ENCODE measurements at places on chromosomes 1 and 21.

DNA sequence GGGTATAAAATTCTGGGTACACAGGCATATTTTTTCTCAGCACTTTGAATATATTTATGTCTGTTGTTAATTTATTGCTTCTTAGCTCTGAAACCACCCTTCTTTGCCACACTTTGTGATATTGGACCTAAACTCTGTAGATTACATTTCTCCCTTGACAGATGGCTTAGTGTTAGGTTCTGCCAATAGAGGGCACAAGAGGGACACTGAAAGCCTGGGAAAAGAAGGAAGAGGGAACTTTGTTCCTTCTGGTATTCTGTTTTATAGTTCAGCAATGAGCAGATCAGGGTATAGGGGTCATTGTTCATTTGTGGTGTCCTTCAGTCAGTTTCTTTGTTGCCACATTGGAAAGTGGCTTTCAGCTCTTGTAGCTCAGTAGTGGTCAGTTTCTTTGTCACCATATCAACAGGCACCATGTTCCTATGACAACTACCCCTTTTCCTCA lies 423.5 kb upstream of the PROX1 start:
- DNase-seq: no peak

DNA sequence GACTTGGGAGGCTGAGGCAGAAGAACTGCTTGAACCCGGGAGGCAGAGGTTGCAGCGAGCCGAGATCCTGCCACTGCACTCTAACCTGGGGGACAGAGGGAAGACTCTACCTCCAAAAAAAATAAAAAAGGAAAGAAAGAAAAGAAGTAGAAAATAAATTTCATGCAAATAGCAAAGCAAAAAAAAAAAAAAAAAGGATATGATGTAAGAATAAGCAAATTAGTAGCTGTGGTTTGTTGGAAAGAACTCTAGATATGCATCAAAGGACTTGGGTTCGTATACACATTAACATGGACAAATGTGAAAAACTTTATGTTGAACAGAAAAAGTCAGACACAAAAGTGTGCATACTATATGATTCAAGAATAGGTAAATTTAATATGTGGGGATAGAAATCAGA lies 11.9 kb downstream of the WASF2 start:
- no peak for DNase-seq

DNA sequence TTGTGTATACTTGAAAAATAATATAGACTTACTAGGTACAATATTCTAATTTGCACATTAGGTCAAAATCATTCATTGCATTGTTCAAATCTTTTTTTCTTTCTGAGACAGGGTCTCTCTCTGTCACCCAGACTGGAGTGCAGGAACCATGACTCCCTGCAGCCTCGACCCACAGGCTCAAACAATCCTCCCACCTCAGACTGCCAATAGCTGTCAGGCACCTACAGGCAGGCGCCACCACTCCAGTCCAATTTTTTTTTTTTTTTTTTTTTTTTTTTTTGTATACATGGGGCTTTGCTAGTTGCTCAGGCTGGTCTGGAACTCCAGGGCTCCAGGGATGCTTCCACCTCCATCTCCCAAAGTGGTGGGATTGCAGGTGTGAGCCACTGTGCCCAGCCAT lies 656.9 kb downstream of the KCNT2 start:
- no peak for DNase-seq

- DNase-seq: no peak
These were observed 138.7 kb upstream of the SLC45A1 start for GRCh38 chr1:8179132-8179793.

- DNase-seq: no peak
These were observed 20.7 kb upstream of the LGALS8 start for GRCh38 chr1:236502972-236503639.

DNA sequence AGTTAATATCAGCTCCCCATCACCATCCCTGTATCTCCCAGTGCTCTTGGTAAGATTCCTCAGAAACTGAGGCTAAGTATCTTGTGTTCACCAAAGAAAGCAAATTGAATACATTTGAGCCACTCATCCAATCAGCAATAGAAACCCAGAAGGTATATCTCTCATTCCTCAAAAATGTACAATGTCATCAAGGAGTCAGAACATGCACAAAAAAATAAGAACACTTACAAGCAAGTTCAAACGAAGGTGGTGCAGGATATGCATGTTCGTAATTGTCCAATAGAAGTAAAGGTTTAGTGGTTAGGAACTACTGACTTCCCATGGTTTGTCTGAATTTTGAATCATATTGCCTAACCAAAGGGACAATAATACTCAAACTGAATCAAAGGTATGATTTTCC lies 24.3 kb downstream of the RXRG start:
- DNase-seq: no peak

DNA sequence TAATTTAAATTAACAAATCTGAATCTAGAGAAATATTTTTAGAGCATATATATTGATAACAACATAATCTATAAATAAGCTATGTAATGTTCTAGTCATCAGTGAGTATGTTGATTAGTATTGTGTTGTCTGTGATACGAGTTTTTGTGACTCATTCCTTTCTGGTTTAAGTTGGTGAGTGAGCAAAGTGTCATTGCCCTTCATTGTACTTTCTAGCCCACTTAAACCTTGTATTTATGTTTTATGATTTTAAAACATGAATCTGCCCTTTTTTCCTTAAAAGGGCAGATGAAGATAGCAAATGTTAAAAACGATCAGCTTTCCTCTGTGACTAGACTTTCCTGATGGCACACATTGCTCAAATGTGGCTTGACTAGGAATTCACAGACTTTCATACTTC lies 38.5 kb downstream of the MACO1 start:
- DNase-seq: no peak

GRCh38 chr1:40185951-40186864 lies 25.0 kb downstream of the RLF start:
- no peak for DNase-seq

DNA sequence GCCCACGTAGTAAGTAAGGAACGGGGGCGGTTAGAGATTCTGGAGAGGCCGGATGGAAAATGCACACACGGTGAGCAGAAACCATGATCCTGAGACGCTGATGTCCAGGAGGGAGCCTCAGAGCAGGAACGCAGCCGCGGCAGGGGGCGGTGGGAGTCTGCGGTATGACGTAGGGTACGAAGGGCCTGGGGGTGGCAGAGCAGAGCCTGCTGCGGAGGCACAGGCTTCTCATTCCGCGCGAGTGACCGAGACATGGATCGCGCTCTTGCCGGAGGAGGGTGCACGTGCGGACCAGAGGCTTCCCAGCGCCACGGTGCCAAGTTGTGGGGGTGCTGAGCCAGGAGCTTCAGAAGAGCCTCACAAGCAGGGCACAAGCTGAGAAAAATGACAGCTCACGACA lies 176.2 kb downstream of the KIF26B start:
- DNase-seq: no peak

GRCh38 chr21:41196993-41197392 lies 29.0 kb downstream of the BACE2 start:
- DNase-seq: no peak

DNA sequence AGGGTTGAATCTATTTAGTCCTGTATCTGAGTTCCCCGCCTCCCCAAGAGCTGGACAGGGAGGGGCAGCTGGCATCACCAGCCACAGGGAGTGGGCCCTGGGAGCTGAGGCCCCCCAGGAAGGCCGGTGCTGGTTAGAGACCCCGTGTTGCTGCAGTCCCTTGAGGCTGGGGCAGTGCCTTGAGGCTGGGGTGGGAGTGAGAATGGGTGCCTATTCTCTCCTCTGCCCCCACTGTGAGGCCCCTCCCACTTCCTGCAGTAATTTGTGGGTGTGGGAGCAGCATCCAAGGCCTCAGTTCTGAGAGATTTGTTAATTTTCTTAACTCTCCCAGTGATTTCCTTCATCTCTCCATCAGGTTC lies 2.5 kb upstream of the TRAPPC3 start:
- no peak for DNase-seq

DNA sequence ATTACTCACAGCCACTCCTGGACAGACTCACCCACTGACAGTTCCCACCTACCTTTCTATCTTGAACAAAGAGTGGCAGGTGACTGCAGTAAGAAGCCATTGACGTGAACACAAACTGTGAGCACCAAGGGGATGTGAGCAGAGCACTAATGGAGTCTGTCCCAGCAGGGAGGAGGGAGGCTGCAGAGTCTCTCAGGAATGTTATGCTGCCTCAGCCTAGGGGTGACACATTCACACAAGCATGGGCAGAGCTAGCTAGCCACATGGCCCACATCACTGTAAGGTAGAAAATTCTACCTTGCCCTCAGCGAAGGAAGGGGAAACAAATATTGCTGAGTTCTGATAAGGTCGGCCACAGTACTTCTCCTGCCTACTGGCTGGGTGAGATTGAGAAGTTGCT lies 56.8 kb upstream of the PTGFRN start:
- no peak for DNase-seq

- DNase-seq: no peak
These were observed 18.5 kb downstream of the TP53BP2 start for GRCh38 chr1:223827193-223827663.

- DNase-seq: no peak
These were observed 12.4 kb upstream of the UHMK1 start for GRCh38 chr1:162485236-162485635.

GRCh38 chr1:188986745-188987417 lies 1490.8 kb downstream of the BRINP3 start:
- no peak for DNase-seq

- no peak for DNase-seq
These were observed 9.8 kb downstream of the BARHL2 start for GRCh38 chr1:90707363-90707710.

DNA sequence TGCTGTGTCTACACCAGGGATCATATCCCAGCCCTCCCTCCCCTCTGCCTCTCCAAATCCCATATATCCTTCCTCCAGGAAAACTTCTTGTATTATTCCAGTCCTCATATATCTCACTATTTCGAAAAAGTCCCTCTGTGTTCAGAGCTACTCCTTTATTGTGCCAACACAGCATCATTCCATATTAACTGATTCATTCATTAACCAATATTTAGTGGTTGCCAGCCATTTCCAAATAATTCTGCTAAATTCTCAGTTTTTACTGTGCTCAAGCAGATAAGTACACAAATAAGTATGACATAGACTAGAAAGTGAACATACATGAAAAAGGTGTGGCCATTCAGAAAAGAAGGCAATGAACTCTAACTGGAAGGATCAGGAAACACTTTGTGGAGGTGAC lies 241.6 kb upstream of the DUSP10 start:
- no peak for DNase-seq

- no peak for DNase-seq
These were observed 73.4 kb upstream of the NEK2 start for GRCh38 chr1:211748810-211749209.

All from activated T-helper 1 cell treated with anti-CD3 and anti-CD28 coated beads, Interleukin-2, amount 50 U/mL, for 16 hours (primary cell).